ENCODE measurements at places on chromosomes 11 and 22.

DNA sequence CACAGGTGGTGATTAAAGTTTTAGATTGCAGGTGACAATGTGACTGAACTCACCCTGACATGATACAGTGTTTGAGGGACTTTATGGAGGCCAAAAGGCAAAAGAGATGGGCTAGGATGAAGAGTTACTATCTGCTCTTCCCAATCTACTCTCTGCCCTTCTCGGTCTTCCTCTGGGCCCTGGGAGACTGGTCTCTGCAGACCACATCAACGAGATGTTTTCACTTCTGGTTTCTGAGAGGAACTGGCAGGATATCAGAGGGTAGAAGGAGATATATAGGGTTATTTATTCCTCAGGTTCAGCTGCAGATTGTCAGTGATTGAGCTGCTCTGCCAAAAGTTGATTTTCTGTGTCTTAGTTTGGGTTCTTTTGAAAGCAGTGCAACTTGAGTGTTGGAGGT lies 32.4 kb upstream of the CD44 start:
- DNase-seq, result no peak

GRCh38 chr11:95239871-95240649 lies 9.1 kb upstream of the SESN3 start:
- DNase-seq, result no peak

GRCh38 chr11:15888556-15889345 lies 467.6 kb downstream of the SOX6 start:
- DNase-seq, result no peak

DNA sequence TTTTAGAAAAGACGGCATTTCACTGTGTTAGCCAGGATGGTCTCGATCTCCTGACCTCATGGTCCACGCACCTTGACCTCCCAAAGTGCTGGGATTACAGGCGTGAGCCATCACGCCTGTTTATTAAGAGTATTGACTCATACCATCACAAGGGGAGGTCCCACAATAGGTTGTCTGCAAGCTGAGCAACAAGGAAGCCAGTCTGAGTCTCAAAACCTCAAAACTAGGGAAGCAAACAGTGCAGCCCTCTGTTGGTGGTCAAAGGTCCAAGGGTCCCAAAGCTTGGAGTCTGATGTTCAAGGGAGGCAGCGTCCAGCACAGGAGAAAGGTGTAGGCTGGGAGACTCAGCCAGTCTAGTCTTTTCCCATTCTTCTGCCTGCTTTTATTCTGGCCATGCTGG lies 32.8 kb upstream of the LDLRAD3 start:
- DNase-seq, result no peak

- DNase-seq, result peak; percentile 60
Observed at GRCh38 chr11:1226226-1226985, 3.5 kb downstream of the MUC5B start.

- DNase-seq, result no peak
Observed at GRCh38 chr11:69868006-69868810, 49.0 kb upstream of the FGF3 start.

- DNase-seq, result no peak
Observed at GRCh38 chr11:60855726-60856633, at the start of gene PTGDR2. Gene PTGDR2, minus strand, starts transcription at chr11:60855950. Its CDS starts 2,228 bp downstream, at chr11:60853722.

- DNase-seq, result no peak
Observed at GRCh38 chr11:43644621-43645299, 35.8 kb upstream of the HSD17B12 start.

DNA sequence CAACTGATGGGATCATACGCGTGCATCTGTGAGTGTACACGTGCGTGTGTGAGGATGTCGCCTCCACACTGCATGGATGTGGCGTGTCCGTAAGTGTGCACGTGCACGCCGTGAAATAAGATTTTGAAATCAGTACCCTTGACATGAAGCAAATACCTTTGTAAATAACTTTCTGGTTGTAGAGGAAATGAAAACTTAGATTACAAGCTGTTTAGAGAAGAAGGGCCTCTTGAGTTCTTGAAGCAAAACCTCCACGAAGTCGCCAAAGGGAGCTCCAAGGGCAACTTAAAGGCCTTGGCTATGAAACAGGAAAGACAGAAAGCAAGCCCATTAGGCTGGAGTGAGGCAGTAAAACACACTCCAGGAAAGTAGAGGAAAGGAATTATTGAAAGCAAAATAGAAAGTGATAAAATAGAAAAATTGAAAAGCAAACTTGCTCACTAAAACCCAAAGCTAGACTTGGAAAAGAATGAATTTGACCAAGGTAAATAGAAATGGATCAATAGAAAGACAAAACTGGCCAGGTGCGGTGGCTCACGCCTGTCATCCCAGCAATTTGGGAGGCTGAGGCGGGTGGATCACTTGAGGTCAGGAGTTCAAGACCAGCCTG lies 29.7 kb upstream of the TOLLIP start:
- no peak for DNase-seq

DNA sequence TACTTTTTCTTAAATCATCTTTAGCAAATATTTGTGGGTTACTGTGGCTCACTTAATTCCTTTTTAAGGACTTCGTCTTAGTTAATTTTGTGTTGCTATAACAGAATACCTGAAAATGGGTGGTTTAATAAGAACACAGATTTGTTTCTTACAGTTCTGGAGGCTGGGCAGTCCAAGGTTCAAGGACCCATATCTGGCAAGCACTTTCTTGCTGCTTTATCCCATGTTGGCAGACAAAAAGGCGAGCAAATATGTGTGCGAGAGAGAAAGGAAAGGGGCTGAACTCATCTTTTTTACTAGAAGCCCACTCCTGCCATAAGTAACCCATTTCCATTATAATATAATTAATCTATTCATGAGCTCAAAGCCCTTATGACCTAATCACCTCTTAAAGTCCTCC lies 246.2 kb downstream of the GRM5 start:
- DNase-seq, result no peak

GRCh38 chr11:62394825-62395538 lies 23.9 kb upstream of the SCGB1A1 start:
- DNase-seq, result peak; percentile 35
